ENCODE measurements at places on chromosomes 6 and 20.

GRCh38 chr6:116364321-116364720, 6.4 kb upstream of the DSE start:
- DNase-seq: no peak

DNA sequence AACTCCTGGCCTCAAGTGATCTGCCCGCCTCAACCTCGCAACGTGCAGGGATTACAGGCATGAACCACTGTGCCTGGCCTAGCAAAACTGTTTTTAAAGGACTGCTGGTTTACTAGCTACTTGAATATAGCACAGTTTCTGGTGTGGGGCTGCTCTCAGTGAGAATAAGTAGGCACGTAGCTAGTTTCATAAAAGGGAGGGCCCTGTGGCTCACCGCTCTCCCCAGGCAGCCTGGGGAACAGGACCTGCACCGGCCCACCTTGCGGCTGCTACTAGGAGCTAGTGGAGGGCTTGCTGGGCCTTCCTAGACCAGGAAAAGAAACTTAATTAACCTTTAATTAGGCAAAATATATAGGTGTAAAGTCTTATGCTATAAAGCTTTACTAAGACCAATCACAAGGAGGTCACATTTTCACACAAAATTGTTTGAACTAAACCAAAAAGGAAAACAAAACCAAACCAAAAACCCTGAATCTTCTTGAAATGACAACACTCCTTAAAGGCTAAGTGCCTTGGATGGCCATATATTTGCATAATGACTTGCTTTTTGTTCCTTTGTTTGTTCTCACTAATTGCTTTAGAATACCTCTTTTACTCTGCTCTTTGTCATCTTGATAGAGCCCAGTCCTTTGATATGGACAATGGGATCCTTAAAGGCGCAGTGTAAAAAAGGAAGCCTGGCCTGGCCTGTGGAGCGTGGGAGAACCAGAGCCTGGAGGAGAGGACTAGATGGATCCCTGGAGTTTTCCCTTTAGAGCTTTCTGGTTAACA, 69.5 kb upstream of the SAMD5 start:
- DNase-seq: no peak

- no peak for DNase-seq
These were observed 6.7 kb upstream of the CST9 start for GRCh38 chr20:23612396-23612795.

DNA sequence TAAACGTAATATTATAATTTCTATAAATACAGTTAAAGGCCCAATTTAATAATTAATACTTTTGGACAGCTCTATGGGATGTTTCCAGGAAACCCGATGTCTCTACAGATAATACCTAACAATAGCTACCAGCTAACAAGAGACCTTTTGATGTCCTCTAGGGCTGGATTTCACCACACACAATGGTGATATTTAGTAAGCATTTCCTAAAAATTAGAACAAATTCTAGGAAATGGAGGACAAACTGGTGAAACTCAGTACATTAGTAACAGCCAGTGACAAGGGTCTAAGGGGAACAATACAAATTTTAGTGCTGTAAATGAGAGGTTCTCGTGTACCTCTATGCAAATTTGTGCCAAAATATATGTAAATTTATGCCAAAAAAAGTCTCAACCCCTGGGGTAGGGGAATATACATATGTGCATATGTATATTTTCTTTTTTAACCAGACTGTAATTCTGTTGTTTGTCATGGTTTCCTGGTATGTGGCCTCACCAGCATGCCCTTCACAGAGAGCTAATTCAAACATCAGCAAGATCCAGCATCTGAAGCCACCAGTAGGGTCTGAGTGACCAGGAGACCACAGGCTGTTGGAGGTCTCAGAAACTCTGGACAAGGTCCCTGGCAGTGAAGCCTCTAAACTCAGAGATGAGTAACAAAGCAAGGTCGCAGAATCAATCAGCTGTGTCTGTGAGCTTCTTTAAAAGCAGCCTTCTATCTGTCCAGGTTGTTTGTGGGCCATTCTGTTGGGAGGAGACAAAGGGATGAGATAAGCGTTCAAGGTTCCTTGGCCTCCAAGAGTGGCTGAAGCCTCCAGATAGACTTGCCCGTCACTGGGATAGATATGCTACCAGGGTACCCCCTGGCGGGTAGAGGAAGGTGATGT, 235.1 kb upstream of the RREB1 start:
- no peak for DNase-seq

DNA sequence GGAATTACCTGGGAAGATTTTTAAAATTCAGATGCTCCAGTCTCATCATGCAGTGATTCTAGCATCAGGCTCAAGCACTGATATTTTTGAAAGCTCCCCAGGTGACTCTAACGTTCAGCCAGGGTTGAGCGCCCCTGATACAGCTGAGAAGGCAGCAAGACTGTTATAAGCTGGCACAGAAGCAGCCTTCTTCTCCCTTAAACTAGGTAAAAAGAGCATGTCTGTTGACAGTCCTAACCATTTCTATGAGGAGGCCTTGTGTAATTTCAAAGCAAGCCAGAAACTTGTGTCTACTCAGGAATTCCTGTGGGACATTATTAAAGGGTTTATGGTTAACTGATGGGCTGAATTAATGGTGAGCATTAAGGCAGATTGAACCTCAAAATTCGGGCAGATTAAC, 141.9 kb downstream of the PDE7B start:
- no peak for DNase-seq

- no peak for DNase-seq
These were observed 105.3 kb downstream of the EYA2 start for GRCh38 chr20:46999801-47000465.

- no peak for DNase-seq
These were observed 101.5 kb downstream of the POPDC3 start for GRCh38 chr6:105078386-105078708.

- no peak for DNase-seq
These were observed 1.3 kb upstream of the ASXL1 start for GRCh38 chr20:32356622-32357374.

GRCh38 chr20:50918403-50918802, 12.8 kb downstream of the ADNP start:
- DNase-seq: no peak

GRCh38 chr6:106827081-106827480, 147.4 kb downstream of the CD24 start:
- no peak for DNase-seq

DNA sequence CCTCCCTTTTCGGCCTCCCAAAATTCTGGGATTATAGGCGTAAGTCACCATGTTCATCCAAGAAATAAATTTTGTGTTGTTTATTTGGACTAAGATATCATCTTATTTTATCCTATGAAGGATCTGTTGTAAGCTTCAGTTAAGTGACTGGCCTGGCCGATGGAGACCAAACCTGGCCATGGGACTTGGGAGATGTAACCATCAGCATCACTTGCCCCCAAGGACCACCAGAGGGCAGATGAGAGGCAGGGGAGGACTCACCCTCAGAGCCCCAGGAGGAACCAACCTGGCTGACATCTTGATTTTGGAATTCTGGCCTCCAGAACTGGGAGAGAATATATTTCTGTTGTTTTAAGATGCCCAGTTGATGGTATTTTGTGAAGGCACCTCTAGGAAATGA, 266.7 kb downstream of the CDH26 start:
- no peak for DNase-seq

DNA sequence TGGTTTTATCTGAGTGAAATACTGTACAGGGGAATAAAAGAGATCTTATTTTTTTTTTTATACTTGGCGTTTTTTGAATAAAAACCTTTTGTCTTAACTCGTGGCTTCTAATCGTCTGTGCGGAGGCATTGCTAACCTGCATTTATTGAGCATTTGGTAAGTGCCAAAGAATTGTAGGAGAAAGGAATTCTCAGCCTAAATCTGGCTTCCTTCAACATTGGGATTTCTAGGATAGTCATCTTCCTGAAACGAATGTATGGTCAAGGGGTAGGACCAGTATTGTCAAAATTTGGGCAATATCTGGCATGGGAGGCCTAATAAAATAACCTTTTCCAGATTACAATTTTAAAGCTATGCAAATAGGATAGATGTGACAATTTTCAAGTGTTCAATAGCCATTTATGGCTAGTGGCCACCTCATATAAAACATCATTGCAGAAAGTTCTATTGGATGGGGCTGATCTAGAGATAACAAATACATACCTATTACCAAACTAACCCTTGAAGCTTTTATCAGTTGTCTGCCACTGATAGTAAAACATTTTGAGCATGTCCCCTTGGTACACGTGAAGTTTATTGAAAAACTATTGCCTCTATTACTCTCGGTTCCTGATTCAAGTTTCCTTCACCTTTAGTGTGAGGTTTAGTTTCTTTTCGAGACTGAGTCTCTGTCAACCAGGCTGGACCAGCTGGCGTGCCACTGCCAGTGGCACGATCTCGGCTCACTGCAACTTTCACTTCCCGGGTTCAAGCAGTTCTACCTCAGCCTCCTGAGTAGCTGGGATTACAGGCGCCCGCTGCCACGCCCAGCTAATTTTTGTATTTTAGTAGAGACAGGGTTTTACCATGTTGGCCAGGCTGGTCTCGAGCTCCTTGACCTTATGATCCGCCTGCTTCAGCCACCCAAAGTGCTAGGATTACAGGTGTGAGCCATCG, 5.6 kb downstream of the PIM1 start:
- DNase-seq: no peak

DNA sequence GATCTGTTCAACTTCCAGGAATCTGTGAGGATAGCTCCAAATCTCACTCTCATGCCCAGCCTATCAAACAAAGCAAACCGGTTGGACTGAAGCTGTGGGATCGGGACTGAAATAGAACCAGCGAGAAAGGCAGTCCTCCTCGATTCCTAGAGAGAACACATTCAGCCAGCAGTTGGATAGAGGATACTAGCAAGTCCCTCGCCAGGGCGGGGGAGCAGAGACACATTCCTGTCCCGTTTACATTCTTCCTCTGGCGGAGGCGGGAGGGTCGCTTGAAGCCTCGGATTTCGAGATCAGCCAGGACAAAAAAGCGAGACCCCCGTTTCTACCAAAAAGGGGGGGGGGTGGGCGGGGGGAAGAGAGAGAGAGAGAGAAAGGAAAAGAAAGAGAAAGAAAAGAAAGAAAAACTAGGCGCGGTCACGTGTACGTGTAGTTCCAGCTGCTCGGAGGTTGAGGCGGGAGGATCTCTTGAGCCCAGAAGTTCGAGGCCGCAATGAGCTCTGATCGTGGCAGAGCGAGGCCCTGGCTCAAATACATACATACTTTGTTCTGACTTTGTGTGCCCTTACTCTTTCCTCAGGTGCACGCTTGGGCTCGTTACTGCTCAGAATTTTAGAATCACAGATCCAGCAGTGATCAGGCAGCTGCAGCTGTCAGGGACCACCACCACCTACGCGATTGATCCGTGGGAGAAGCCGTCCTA, 19.5 kb downstream of the ZNF311 start:
- DNase-seq: no peak

GRCh38 chr6:7171733-7172132, 64.0 kb downstream of the RREB1 start:
- no peak for DNase-seq

GRCh38 chr6:75230484-75231325, 12.9 kb downstream of the COX7A2 start:
- DNase-seq: no peak

DNA sequence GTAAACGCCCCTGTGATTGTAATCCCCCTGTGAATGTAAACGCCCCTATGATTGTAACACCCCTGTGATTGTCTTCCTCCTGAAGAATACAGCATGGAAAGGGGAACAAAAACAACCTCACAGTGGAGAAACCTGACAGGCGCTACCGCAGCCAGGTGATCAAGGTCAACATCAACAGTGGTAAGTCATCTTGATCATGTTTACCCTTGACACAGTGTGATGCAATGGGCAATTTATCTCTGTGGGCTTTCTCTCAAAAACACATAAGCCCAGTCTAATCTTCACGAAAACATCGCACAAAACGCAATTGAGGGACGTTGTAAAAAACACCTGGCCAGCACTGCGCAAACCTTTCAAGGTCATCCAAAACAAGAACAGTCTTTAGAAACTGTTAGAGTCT, 277.2 kb downstream of the PRKN start:
- no peak for DNase-seq

- no peak for DNase-seq
These were observed 545.9 kb upstream of the BTBD3 start for GRCh38 chr20:11371831-11372230.

GRCh38 chr6:56232436-56232835, 14.9 kb downstream of the COL21A1 start:
- DNase-seq: no peak

DNA sequence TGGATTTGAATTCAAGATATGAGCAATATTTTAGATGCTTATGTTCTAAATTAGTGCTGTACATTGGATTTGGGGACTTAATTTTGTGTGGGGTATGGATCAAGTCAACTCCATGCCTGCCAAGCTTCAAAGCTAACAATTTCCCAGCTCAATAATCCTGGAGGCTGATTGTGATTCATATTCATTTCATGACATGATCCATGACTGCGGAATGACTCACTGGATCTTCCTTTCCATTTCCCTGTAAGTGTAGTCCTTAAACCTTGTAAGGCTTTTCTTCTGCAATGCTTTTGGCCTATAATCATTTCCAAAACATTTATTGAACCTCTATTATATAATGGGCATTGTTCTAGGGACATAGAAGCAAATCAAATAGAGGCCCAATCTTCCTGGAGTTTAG, 44.7 kb upstream of the CCN2 start:
- DNase-seq: no peak

- DNase-seq: no peak
These were observed 60.9 kb downstream of the PYGB start for GRCh38 chr20:25308671-25309394.

- DNase-seq: no peak
These were observed 183.7 kb downstream of the MCHR2 start for GRCh38 chr6:99810295-99810694.

DNA sequence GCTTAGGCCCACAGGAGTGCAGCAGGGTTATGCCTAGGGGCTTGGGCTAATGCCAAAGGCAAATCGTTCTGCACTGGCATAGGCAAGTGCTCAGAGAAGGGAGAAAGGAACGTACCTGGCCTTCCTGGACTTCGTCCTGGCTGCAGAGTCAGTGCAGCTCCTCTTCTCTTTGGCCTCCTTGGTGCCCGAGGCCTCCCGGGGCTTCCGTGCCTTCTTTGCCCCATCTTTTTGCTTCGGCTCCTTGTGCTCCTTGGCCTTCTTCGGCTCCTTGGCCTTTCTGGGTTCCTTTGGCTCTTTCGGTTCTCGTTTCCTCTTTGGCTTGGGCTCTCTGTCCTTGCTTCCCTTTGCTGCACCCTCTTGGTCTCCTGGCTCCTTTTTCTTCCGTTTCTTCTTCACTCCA, 85.2 kb downstream of the CHD6 start:
- no peak for DNase-seq

DNA sequence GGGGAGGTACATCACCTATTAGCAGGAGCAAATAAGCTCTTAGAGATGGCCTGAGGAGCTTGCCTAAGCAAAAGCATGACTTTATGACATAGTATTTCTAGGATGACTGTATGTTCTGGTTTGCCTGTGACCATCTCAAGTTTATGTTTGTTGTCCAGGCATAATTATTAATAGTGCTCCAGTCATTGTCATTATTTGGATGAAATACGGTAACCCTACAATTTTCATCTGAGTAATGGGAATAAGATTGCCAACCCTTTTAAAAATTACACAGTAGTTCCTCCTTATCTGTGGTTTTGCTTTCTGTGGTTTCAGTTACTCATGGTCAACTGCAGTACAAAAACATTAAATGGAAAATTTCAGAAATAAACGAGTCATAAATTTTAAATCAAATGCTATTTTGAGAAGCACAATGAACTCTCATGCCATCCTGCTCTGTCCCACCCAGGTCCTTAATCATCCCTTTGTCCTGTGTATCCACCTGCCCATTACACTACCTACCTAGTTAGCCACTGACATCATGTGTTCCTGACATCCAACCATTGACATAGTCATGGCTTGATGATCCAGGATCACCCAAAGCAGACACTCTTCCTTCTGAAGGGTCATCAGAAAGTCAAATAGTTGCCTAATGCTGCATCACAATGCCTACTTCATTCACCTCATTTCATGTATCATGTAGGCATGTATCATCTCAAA, 27.0 kb upstream of the TFB1M start:
- no peak for DNase-seq
